Activated T-cell treated with anti-CD3 and anti-CD28 coated beads, Interleukin-2, amount 50 U/mL, for 24 hours (primary cell): ENCODE measurements at places on chromosomes 11 and 22.
A peak's percentile ranks its signal among the peaks of the same experiment; 100 is the strongest.

GRCh38 chr11:47714554-47715081, 551 bp downstream of the AGBL2 start:
- DNase-seq = peak; percentile 51

- no peak for DNase-seq
Observed at GRCh38 chr11:94785509-94785908, 17.4 kb downstream of the AMOTL1 start.

DNA sequence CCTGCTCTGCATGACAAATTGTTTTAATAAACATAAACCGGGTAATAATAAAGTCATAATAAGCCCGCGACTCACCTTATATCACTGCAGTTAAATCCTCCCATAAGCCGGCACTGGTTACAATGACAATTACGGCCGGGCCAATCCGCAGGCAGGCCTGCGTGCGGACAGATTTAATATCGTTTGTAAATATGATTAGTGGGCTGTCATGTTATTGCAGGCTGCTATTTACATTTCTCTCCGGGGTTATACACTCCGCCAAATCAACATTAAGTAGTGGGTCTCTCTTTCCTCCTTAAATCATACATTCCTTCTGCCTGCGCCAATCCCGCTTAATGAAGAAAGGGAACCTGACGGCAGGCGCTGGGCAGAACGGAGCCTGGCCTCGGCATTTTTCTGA, 51.8 kb upstream of the LMO1 start:
- DNase-seq = no peak

DNA sequence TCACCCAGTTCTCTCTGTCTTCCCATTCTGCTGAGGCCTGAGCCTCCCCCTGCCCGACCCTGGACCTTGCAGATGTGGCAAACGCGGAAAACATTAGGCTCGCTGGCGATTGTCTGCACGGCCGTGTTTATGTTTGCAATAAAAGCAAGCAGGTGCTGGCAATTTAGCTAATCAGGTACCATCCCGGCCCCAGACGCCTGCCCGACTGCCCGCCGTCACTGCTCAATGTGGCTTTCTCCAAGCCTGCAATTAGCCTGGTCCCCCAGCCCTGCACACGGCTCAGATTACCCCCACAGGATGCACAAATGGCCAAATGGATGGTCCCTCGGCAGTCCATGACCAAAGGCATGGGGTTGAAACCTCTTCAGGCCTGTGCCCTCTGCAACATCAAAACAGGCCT, 259.7 kb downstream of the MN1 start:
- no peak for DNase-seq

DNA sequence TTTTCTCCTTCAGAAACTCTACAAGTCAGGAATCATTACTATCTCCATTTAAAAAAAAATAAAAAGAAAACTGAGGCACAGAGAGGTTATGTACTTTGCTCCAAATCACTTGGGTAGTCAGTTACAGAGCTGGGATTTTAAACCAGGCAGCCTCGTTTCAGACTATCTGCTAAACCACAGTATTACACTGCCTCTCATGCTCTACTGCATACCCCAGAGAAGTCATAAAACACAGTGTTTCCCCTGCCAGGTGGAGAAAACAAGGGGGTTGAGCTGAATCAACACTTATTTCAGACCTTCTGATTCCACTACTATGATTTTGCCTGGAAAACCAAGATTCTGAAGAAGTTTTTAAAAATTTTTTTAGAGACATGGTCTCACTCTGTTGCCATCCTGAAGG, 132.9 kb upstream of the POU2AF2 start:
- DNase-seq = no peak

GRCh38 chr11:131064373-131064991, 148.2 kb upstream of the SNX19 start:
- DNase-seq = peak; percentile 36

- DNase-seq = no peak
Observed at GRCh38 chr22:41813726-41814410, 13.4 kb downstream of the CCDC134 start.

DNA sequence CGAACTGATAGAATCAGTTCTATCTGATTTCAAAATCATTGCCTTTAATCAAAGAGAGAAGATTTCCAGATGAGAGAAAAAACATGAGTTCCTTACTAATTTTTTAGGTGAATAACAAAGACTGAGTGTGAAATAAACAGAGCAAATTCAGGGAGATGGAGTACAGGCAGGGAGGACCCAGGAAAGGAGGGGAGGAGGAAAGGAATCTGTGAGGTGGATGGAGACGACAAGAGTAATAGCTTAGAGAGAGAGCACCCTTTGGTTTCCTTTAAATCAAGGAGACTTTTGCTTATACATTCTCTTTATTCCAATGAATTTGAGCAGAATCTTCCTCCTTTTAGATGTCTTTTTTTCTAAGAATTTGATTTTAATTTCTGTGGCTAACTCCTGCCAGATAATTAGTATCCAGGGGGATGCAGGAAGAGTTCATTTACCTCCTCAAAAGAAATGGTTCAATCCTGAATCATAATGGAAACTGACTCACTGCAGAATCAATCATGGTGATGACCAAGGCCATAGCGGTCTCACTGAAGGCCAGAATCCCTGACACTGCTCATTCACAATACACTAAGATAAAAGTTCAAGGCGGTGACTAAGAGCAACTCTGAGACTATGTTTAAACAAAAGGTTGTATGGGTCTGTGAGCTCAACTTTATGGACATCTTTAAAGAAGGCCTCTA, 234.0 kb upstream of the ZC3H12C start:
- DNase-seq = no peak

DNA sequence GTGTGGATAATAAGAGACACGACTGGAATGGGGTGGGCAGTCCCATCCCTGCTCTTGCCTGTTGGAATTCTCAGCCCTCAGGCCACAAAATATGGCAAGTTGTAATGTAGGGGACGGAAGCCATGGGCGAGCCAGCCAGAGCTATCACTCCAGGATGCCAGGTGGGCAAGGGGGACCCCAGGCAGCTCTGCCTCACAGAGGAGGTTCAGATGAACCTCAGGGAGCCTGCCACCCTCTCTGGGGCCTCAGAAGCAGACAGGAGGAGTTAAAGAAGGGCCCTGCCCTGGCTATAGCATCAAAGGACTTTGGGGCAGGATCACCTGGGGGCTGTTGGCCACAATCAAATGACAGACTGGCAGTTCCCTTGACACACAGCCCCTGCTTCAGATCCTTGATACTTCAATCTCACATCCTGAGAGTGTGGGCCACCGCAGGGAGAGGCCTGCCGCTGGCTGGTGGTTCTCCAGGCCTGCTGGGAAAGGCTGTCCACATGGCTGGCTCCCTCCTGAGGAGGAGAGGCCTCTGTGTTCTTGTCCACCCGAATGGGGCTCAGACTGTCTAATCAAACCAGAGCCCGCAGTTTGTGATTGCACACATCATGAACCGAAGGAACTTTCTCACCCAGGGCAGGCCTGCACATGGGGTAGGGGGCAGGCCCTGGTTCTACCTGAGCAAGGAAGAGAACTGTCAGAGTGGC, 31.4 kb downstream of the IGLL1 start:
- peak; percentile 20 for DNase-seq
